ENCODE measurements at places on chromosomes 13 and 19.
A peak's percentile ranks its signal among the peaks of the same experiment; 100 is the strongest.

DNA sequence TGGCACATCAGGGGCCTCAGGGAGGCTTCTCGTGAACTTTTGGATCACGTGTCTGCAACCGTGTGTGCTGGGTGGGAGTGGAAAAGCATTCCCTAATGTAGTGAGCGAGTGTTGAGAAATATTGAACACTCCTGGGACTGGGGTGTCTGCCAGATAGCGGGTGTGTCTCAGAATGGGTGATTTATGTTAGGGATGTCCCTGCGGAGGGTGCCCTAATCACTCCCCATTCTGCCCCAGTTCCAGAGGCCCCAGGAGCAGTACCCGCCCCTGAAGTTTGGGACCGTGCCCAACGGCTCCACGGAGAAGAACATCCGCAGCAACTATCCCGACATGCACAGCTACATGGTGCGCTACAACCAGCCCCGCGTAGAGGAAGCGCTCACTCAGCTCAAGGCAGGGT lies 24.2 kb upstream of the GRWD1 start:
- no peak for DNase-seq

GRCh38 chr13:78659450-78659730 lies 435 bp upstream of the OBI1 start:
- DNase-seq: no peak

DNA sequence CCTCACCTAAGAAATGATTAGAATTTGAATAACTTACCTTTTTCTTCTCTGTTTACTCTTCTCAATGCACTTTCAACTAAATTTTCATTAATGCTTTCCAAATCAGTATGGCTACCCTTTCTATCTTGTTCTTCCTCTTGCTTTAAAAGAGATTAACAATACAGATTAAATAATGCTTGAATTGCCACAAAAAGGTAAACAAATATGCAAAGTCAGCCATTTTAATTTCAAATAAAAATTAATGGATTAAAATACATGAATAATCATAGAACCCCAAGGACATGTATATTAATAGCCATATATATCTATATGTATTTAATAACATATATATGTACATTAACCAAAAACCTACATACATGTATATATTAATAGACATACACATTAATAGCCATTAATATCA lies 7.9 kb upstream of the NEK5 start:
- DNase-seq: no peak

GRCh38 chr19:28669804-28670203 lies 543.1 kb downstream of the UQCRFS1 start:
- DNase-seq: no peak

- no peak for DNase-seq
These were observed 10.3 kb downstream of the CEBPG start for GRCh38 chr19:33383720-33384292.

- peak; percentile 70 for DNase-seq
These were observed 4.9 kb downstream of the FXYD3 start for GRCh38 chr19:35120492-35120891.

GRCh38 chr13:74530011-74530410 lies 395.8 kb upstream of the KLF12 start:
- DNase-seq: no peak

GRCh38 chr19:28857967-28858366 lies 355.0 kb downstream of the UQCRFS1 start:
- DNase-seq: no peak

- DNase-seq: no peak
These were observed 22.1 kb downstream of the VPS36 start for GRCh38 chr13:52428295-52428694.

DNA sequence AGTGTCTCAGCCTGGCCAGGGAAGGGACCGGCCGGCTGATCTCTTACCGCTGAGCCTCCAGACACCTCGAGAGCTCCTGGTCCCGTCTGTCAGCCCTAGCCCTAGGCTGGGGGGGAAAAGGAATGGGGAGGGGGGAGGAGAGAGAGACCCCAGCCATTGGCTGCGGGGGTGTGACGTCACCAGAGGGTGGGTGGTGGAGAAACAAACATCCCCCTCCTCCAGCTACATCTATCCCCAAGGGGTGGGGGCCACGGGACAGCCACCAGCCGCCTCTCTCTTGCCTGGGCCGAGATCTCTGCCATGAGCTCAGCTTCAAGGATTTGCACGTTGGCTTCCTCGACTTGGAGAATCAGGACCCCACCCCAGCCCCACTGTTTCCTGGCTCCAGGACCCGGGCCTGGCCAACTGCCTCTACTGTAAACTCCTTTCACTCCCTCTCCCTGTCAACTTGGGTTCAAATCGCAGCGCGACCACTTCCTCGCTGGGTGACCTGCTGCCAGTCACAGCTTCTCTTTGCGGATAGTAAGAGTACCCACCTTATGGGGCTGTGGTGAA lies at the start of gene PRX:
PRX (minus strand) TSS at position 88 of the 555 bp plus-strand sequence. CDS start 5,446 bp downstream, outside the sequence.
- DNase-seq: no peak

DNA sequence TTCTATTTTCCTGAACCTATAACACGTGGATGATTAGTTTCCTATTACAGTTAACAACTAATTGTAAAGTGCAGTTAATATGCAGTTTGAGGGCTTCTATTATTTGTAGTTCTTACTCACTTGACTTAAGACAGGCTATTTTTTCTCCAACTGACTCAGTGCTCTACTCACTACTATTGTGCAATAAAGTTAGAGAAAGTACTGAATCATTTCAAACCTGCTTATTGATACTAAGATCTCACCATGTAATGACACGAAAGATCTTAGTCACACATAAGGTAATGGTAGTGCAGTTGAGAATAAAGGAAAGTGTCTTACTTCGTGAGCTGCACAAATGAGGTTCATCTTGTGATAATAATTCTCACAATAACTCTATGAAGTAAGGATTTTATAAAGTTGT lies 22.8 kb upstream of the ITM2B start:
- DNase-seq: no peak

GRCh38 chr19:28985201-28985600 lies 227.8 kb downstream of the UQCRFS1 start:
- no peak for DNase-seq

- DNase-seq: no peak
These were observed 25.1 kb downstream of the FPR3 start for GRCh38 chr19:51820011-51820410.

DNA sequence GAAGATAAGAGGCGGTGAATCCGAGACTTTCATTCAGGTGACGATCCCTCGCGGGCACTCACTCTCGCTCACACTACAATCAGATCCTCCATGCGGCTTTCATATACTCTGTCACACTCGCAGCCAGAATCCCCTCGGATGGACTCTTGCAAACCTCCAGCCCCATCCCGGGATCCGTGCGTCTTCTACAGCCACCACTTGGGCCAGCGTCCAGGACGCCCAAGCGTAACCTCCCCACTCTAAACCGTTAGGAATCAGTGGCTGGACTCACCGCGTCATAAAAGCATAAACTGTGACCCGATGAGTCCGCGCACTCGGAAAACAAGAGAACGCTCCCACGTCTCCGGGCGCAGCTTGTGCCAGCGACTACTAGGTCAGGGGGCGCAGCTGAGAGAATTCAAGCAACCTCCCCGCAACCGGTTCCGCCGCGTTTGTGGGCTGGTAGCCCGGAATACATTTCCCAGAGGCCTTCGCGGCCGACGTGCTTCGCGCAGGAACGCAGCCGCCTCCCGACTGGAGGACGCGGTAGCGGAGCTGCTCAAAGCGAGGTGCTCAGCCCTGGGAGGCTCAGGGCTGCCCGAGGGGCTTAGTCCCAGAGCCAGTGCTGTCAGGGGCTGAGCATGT lies 27.6 kb downstream of the ZNF607 start:
- peak; percentile 85 for DNase-seq

DNA sequence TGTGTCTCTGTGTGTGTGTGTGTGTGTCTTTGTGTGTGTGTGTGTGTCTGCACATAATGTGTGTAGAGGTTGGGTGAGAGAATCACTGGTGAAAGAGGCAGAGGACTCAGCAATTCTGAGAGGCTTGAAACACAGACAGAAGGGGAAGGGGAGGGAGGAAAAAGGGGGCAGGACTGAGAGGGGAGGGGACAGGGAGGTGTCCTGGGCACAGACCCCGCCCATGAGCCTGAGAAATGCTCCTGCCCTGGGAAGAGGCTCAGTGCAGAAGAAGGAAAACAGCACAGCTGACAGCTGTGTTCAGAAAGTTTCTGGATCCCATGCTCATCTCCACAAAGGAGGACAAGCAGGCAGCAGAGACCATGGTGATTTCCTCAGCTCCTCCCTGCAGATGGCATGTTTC lies 59.1 kb upstream of the CEACAM8 start:
- DNase-seq: no peak

GRCh38 chr13:97460853-97461252 lies 26.9 kb downstream of the RAP2A start:
- DNase-seq: no peak

DNA sequence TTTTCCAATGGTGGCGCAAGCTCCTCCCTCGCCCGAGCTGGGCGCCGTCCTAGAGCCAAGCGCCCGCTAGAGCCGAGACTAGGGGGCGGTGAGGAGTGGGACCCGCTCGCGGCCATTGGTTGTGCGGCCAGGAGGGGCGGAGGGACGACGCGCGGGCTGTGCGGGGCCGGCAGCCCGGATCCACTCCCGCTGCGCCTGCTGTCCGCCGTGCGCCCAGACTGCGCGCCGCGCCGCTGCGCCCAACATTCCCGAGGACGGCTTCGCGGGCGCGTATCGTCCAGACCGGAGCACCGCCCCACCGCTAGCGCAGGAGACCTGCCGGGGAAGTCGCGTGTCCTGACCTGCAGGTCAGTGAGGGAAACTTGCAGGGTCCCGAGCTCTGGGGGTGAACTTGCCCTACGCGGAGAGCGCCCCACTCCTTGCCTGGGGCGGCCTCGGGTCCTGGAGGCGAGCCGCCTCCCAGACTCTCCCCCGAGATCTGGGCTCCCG lies at the start of gene SERTM1:
SERTM1 (plus strand) TSS at position 183 of the 489 bp plus-strand sequence. CDS start 21,059 bp downstream, outside the sequence.
- no peak for DNase-seq

- peak; percentile 69 for DNase-seq
These were observed 11.3 kb downstream of the STAP2 start for GRCh38 chr19:4327252-4327876.

GRCh38 chr13:27967736-27968315 lies 1.3 kb downstream of the CDX2 start:
- DNase-seq: no peak

DNA sequence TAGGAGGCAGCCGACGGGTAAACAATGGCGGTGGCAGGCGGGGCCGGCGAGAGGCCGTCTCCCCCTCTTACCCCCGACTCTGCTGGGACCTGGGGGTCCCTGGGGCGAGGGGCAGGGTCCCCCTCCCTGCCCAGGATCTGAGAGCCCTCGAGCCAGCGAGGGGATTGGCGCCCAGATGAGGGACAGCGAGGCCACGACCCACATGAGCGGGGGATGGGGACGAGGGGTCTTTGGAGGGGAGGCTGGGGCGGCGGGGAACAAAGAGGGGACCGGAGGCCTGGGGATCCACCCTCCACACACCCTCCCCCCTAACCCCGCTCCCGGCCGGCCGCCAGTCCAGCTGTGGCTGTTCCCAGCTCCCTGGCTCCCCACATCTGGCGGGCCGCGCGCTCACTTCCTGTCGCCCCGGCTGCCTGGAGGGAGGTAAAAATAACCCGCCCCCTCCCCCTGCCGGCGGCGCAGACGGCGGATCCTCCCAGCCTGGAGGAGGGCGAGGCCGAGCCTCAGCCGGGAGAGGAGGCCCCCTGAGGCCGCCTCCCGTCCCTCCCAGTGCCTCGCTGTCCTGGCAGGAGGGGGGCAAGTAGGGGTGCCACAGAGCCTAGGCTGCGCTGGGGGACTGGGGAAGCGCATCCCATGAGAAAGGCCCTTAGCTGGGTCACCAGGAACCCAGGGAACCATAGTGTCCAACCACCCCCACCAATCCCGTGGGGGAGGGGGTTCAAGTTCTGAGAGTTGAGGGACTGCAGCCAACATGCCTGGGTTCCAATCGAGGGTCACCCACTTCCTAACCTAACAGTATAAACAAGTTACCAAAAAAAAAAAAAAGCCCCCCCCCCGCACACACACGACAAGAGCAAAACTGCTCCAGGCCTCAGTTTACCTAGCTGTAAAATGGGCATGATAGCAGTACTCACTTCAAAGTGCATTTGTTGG lies 29.3 kb upstream of the NANOS3 start:
- peak; percentile 93 for DNase-seq

- no peak for DNase-seq
These were observed 4.3 kb upstream of the LATS2 start for GRCh38 chr13:21065686-21066085.

GRCh38 chr13:30391956-30392680 lies 30.2 kb upstream of the UBE2L5 start:
- no peak for DNase-seq

DNA sequence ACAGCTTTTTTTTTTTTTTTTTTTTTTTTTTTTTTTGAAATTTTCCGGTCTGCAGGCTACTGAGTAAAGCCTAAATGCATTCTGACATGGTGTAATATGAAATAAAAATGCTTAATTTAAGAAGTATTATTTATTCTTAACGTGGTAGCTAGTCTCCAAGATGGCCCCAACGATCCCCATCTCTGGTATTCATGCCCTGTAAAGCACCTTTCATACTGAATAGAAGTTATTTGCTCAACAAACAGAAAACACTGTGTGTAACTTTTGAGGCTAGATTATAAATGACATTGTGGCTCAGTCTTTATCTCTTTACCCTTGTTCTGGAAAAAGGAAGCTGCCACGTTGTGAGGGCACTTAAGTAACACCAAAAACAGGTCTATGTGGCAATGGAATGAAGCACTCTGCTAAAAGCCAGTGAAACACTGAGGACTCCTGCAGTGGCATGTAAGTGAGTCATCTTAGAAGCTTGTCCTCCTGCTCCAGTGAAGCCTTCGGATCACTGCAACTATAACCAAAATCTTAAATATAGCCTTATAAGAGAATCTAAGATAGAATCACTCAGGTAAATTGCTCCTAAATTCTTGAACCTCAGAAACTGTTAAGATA lies 128.7 kb downstream of the UGGT2 start:
- DNase-seq: no peak

DNA sequence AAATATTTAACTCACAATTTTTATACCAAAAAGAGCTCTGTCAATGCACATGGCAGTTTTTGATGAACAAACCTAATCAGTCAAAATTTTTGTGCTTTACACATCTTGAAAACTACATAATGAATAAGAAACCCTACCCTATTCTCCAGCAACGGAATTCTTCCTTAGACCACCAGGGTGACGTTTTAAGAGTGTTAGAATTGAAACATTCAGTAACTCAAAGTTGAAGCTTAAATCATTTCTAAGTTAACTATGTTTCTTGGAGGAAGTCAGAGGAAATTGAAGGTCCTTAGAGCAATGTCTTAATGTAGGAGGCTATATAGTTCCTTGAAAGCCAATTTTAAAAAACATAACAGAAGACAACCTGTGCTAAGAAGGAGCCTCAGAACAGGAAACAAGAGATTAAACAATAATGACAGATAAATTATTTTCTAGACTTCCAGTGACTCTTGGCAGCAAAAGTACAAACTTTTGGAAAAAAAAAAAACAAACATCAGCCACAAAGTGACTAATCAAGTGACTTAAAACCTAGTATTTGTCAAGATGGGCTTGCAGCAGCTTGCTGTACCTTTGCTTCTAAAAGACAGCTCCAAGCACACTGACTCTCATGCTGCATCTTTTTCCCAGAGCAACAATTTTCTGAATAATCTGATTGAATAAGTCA lies 6.2 kb downstream of the SPRY2 start:
- no peak for DNase-seq

DNA sequence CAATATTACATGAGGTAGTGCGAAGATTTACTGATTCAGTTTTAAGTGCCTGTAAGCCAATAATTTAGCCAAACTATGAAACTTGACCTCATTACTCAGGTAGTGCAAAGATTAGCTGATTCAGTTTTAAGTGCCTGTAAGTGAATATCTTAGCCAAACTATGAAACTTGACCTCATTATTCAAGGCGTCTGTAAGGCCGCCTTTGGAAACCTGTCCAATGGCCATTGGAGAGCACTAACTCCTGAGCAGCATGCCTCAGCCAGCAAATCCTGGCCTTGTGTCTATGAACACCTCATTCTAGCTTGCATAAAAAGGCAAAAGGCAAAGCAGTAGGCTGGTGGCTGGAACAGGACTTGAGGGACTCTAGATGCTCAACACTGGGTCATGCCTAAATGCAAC lies 127.0 kb upstream of the GPR12 start:
- DNase-seq: no peak

Data from Peyer's patch (tissue), 4 donors.